ENCODE measurements at places on chromosomes 3 and 15.
A peak's percentile ranks its signal among the peaks of the same experiment; 100 is the strongest.

GRCh38 chr3:5126586-5126985 lies 4.5 kb downstream of the ARL8B start:
- no peak for DNase-seq

GRCh38 chr3:144868506-144868905 lies 896.9 kb downstream of the DIPK2A start:
- no peak for DNase-seq

DNA sequence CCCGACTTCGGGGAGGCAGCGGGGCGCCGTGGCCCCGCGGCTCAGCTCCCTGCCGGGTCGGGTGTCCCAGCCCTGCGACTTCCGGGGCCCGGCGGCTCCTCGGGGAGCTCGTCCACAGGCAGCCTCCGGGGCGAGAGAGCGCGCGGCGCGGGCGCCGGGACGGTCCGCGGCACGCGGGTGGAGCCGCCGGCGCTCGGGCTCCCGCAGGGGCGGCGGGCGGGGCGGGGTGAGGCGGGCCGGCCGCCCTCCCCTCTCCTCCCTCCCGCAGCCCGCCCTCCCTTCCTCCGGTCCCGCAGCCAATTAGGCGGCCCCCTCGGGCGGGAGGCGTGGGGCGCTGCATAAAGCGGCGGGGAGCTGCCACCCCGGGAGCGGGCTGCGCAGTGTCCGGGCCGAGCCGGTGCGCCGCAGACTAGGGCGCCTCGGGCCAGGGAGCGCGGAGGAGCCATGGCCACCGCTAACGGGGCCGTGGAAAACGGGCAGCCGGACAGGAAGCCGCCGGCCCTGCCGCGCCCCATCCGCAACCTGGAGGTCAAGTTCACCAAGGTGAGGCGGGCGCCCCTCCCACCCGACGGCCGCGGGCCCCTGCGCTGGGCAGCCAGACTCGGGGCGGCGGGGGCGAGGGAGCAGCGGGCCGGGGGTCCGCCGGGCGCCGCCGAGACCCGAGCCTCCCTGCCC lies at the start of gene ALDH1A3:
Gene ALDH1A3, plus strand, starts transcription at position 368 of the 675 bp plus-strand sequence. Its CDS starts 77 bp downstream, at position 445.
- peak; percentile 67 for DNase-seq

- DNase-seq, result no peak
Observed at GRCh38 chr3:85922374-85922773, 963.6 kb downstream of the CADM2 start.

GRCh38 chr3:65401359-65402305 lies 637.1 kb downstream of the MAGI1 start:
- peak; percentile 79 for DNase-seq

DNA sequence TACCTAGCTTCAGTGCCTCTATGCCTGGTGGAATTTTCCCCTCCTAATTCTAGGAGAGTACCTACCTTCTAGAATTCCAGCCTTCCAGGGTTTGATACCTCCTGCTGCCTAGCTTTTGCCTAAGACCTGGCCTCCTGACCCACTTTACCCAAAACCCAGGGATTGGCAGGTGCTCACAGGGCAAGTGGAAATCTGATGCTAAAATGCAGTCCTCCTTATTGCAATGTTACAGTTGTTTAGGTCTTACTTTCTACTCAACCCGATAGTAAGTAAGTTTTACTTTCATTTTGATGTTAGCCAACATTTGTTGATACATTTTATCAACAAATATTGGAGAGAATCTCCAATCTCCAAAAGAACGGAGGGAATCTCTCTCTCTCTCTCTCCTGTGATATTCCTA lies 275.9 kb downstream of the DOCK3 start:
- no peak for DNase-seq

- no peak for DNase-seq
Observed at GRCh38 chr15:90037961-90038631, 37.0 kb downstream of the ZNF710 start.

GRCh38 chr15:78001656-78002055 lies 75.9 kb downstream of the TBC1D2B start:
- DNase-seq, result no peak

GRCh38 chr3:156148345-156148945 lies 28.1 kb downstream of the KCNAB1 start:
- DNase-seq, result no peak

- no peak for DNase-seq
Observed at GRCh38 chr3:188390775-188391443, 237.0 kb downstream of the LPP start.

GRCh38 chr3:60827666-60828065 lies 423.6 kb downstream of the FHIT start:
- no peak for DNase-seq

DNA sequence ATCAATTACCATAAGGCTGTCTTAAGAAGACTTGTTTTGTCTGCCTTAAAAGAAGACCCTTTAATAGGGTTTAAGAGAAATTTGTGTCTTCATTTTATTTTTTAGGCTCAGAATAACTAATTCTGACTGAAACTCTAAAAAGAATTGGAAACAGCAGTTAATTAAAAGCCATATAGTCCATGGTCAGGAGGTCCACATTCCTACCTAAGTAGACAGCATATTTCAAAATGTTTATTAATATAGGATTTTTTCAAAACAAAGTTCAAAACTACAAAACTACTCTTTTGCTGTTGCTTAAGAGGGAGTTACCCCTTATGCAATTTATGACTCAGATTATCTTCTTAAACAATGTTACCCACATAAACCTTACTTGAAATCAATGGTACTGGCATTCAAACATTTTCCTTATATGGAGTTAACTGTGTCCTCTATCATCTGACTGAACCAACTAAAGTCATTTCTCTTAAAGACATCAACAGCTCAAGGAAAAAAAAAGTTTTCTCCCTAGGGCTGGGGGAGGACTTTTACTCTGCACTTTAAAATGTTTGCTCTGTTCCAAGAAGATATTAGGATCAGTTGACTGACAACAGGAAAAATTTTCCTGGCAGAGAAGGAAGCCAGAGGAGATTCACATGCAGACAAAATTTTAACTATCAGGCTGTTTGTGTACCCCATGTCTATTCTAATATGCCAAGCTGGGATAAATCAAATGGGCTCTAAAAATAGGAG lies 56.8 kb upstream of the NANOGP8 start:
- DNase-seq, result no peak

GRCh38 chr15:99095626-99096025 lies 9.3 kb upstream of the SYNM start:
- DNase-seq, result no peak

- no peak for DNase-seq
Observed at GRCh38 chr3:35641331-35641730, 2.0 kb downstream of the ARPP21 start.

- no peak for DNase-seq
Observed at GRCh38 chr3:195704433-195704999, 16.3 kb upstream of the MUC20 start.

- no peak for DNase-seq
Observed at GRCh38 chr3:193895409-193895808, 240.5 kb upstream of the HES1 start.

DNA sequence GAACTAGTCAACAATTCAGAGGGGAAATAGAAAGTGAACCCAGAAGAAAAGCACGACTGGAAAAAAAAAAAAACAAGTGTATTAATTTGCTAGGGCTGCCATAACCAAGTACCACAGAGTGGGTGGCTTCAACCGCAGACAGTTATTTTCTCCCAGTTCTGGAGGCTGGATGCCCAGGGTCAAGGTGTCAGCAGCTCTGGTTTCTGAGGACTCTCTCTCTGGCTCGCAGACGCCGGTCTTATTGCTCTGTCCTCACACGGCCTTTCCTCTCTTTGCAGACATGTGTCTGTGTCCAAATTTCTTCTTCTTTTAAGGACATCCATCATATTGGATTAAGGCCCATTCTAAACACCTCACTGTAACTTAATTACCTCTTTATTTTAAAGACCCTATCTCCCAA lies 291.8 kb downstream of the XXYLT1 start:
- no peak for DNase-seq

DNA sequence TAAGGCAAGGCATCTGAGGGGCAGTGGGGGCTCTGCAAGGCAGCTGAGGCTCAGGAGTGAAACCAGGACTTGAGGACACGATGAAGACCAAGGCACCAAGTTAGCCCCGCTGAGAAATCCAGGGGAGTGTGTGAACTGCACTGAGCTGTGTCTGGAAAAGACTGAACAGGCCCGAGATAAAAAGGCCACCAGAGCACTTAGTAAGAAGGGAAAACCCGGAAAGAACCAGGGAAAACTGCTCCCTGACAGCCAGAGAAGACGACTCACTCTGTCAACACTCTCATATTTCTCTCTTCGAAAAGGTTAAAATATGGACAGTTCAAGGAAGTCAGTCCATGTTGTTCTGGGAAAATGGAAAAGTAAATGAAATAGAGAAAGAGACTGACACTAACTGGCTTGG lies 109.0 kb downstream of the SEC22A start:
- DNase-seq, result no peak

- DNase-seq, result no peak
Observed at GRCh38 chr15:34837246-34838016, 42.1 kb upstream of the ACTC1 start.

GRCh38 chr3:73508330-73508954 lies 116.3 kb downstream of the PDZRN3 start:
- peak; percentile 85 for DNase-seq

DNA sequence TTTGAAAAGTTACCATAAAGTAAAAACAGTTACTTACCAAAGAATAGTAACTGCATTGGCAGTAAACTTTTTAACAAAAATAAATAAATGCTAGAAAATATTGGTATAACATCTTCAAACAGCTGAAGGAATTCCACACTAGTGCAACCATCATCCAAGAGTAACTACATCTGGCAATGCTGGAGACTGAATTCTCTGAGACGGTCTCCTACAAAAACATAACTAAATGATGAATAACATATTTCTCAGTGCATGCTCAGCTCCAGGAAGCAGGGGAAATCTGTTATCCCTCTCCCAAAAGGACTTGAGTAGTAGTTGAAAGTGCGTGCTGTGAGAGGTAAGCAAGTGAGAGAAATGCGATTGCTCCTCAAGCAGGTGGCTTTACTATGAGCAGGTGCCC lies 526.8 kb upstream of the CCDC54 start:
- peak; percentile 9 for DNase-seq

GRCh38 chr3:197746209-197746608 lies 3.5 kb upstream of the FYTTD1 start:
- DNase-seq, result no peak

GRCh38 chr3:10283638-10284037 lies 9.1 kb downstream of the GHRL start:
- peak; percentile 58 for DNase-seq

DNA sequence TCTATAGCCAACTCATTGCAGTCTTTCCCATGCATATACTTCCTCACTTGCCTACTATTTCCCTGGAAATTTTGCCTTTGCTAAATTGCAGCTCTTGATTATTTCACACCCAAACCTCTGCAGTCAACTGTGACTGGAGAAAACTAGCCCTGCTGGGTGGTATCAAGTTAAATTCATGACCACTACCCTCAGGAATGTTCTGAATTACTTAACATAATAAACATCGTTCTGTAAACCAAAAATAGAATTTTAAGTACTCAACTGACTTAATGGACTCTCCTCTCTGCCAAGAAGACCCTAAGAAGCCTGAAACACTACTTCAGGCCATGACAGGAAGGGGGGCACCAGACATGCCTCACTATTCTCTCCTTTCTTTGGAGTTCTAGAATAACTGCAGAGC lies 1278.0 kb upstream of the GBE1 start:
- no peak for DNase-seq

DNA sequence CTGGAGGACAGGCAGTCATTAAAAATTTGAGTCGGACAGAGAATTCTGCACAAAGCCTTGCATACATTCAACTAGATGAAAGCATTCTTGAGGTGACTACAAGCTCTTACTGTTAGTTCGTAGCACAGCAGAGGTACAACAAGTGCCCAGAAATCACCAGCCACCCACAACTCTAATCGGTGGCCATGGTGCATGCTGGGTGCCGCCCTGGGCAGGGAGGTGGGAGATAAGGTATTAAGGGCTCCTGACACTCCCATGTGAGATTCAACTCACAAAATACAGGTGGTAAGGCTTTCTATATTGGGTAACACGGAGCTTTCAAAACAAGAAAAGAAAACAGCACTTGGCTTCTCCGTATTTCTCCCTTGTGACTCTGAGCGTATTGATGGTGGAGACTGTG lies 66.0 kb downstream of the MEIS2 start:
- no peak for DNase-seq

DNA sequence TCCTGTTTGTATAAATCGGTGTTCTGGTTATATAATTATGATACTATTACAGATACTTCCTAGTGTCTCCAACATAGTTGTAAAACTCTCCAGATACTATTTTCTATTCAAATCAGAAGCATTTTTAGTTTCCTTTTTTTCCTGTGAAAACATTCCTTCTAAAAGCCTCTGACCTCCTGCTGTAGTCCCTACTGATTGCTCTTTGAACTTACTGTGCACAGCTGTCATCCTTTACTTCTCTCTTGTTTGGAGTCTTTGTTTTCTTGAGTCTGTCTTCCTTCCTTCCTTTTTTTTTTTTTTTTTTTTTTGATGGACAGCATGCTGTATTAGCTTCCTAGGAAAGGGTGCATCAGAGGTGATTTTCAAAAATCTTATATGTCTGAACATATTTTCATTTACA lies 28.9 kb downstream of the NR2C2 start:
- DNase-seq, result no peak

DNA sequence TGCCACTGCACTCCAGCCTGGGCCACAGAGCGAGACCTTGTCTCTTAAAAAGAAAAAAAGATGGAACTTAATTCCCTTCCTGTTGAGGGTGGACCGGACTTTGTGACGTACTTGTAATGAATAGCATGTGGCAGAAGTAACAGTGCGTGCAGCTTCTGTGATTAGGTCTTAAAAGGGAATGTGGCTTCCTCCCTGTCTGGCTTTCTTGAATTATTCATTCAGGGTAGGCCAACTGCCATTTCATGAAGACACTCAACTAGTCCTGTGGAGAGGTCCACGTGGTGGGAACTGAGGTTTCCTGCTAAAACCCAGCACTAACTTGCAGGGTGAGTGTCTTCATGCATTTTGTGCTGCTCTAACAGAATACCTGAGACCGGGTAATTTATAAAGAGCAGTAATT lies 98.9 kb upstream of the PIAS1 start:
- no peak for DNase-seq

GRCh38 chr3:172323894-172324610 lies 124.2 kb downstream of the GHSR start:
- no peak for DNase-seq

GRCh38 chr3:194714564-194714963 lies 28.9 kb downstream of the FAM43A start:
- no peak for DNase-seq

DNA sequence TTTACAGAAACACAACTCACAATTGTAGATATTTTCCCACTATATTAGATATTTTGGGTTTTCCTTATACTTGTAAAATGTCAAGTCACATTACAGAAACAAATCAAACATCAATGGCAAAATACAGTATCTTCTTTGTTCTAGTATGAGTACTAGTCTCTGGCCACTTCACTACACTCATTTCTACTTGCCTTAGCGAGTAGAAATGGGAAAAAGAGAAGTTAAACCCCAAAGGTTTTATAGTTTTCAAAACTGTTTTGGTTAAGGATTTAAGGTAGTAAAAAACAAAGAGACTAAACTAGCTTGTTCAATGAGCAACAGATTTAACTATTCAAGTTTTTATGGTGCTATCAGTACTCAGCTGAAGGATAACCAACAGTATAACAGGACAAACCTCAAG lies 81.7 kb downstream of the BTD start:
- no peak for DNase-seq

Measured in tongue (tissue), 3 donors.